ENCODE measurements at places on chromosomes 4 and X.

DNA sequence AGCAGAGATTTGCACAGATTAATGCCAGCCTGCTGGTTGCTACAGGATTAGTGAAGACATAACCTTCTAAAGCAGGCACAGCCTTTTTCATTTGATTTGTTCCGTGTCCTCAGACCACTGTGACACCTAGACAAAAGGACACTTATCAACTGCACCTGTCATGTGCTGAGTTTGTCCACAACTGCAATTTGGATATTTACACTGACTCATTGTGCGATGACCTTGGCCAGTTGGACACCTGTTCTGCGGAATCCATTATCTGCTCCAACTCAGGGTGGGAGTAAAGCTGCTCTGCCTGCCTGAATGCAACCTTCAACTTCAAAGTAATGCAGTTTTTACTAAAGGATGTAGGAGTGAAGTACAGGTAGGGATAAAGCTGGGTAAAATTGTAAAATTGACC, 4.1 kb upstream of the NR0B1 start:
- peak; percentile 46 for DNase-seq

DNA sequence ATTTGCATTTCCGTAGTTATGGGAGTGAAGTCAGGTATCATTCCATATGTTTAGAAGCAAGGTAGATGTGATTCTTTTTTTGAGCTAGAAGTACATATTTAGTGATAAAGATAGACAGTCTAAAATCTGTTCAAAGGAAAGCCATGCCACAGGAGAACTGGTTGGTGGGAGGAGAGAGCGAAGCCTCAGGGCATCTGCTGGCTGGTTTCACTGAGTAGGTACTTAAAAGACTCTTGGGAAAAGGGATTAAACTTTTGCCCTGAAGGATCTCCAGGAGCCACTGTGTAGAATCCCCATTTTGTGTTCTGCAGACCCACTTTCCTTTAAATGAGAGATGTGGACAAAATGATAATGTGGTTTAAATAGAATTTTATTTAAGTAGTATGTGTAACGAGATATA, 89.6 kb downstream of the SHROOM2 start:
- no peak for DNase-seq

- no peak for DNase-seq
Observed at GRCh38 chrX:110536816-110537215, 178.2 kb downstream of the RTL9 start.

DNA sequence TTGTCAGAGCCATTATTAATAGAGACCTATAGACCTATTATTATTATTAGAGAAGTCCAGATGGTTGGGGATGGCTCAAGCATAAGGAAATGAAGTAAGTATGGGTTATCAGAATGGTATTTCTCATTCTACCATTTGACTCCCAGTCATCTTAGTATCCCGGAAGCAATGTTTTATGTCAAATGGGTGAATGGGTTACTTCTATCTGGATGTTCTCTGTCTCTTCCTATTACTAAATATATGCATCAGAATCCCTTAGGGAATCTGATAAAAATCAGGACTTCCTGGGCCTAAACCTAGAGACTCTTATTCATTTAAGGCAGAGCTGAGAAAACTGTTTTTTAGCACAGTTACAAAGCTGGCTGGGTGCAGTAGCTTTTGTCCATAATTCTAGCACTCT, 149.9 kb downstream of the SLC10A7 start:
- no peak for DNase-seq

- no peak for DNase-seq
Observed at GRCh38 chr4:15918484-15919129, 19.9 kb downstream of the FGFBP1 start.

- DNase-seq = no peak
Observed at GRCh38 chr4:120491481-120491880, 424.8 kb upstream of the MAD2L1 start.

- no peak for DNase-seq
Observed at GRCh38 chr4:102612824-102613366, 111.7 kb downstream of the NFKB1 start.

DNA sequence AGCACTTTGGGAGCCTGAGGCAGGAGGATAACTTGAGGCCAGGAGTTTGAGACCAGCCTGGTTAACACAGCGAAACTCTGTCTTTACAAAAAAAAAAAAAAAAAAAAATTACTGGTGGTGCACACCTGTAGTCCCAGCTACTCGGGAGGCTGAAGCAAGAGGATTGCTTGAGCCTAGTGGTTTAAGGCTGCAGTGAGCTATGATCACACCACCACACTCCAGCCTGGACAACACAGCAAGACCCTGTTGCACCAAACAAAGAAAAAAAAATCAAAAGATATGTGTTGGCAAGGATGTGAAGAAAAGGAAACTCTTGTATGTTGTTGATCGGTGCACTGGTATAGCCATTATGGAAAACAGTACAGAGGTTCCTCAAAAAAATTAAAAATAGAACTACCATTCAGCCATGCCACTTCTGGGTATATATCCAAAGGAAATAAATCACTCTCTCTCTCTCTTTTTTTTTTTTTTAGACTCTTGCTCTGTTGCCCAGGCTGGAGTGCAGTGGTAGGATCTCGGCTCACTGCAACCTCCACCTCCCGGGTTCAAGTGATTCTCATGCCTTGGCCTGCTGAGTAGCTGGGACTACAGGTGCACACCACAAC, 15.2 kb downstream of the SH3D19 start:
- no peak for DNase-seq

DNA sequence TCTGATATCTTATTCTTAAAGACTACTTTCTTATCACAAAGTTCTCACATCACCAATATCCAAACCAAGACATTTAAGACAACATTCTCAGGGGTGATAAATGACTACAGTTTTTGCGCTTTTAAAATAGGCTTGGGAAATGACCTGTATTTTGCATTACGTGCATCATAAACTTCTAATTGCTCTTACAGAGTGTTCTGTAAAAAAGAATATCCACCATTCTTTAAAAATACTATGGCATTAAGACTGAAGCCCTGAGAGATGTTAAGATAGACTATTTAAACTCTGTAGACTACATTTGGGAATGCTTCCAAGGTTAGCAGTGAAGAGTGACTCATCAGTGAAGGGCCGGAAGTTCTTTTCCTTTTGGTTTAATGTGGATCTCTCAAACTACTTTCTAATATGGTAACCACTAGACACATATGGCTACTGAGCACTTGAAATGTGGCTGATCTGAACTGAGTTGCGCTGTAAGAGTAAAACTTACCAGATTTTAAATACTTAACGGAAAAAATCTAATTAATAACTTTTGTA, 518.8 kb upstream of the FTHL17 start:
- DNase-seq = no peak

- no peak for DNase-seq
Observed at GRCh38 chr4:160595646-160596045, 1492.8 kb downstream of the RAPGEF2 start.

- no peak for DNase-seq
Observed at GRCh38 chrX:66126662-66127061, 37.4 kb upstream of the HEPH start.

Data from NCI-H1092 treated with DMSO at 0.1 percent for 48 hours (cell line).